Stimulated activated CD4-positive, alpha-beta T cell treated with anti-CD3 and anti-CD28 coated beads, TNF-alpha, amount 100 ng/mL, for 1 hour (primary cell): ENCODE measurements at places on chromosomes 4 and X.

DNA sequence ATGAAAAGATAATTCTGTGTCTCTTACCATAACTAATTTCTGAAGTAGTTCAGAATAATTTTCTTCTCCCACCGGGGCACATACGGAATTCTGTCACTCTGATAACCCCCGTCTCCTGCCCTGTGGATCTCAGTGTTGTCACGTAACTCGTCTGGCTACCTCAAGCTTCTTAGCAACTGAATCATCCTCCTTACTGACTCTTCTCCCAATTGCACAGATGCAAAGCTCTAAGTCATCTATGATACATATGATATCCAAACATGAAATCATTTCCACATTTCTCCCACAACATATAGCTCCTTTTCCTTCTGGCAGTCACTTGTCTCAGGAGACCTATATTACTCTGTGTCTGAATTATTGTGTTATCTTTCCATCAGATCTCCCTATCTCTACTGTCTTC, 1043.1 kb upstream of the TENM3 start:
- no peak for DNase-seq

GRCh38 chr4:166144607-166145006, 271.6 kb downstream of the TLL1 start:
- DNase-seq, result no peak

- no peak for DNase-seq
Observed at GRCh38 chr4:62119195-62119594, 919.1 kb downstream of the ADGRL3 start.

DNA sequence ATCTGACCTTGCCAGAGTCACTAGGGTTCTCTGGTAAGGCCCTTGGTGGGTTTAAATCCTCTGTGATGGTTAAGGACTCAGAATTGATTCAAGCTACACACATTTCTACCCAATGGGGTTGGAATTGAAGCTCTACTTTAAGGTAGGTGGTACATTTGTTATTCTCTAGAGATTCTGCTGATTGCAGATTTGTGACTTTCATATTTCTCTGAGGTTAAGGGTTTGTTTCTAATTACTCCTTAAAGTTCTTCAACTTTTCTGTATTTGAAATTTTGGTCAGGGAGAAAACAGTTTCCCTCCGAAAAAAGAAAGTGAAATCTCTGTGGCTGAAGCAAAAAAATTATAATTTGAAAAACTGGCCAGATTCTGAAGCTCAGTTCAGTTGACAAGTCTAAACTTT, 25.8 kb upstream of the USP46 start:
- DNase-seq, result no peak

DNA sequence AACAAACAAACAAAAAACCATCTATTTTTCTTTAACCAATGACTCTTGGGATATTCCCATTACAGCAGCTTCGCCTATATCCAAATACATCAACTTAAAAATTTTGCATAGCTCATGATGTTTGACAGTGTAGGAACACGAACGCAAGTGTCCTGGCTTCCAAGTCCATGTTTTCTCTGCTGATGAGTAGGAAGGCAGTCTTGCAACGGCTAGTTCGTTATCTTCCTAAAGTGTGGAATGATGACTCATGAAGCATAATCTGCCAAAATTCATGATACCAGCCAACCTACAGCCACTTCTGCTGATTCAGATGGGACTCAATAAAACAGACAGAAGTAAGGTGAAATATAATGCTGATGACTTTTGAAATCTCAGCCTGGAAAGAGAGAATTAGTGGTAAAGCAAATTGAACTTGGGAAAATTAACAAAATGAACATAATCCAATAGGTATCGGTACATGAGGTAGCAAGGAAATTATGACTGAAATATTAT, 6.4 kb upstream of the SEPTIN11 start:
- DNase-seq, result no peak

- DNase-seq, result no peak
Observed at GRCh38 chrX:145464650-145465049, 217.3 kb downstream of the SPANXN1 start.

GRCh38 chr4:3405176-3405575, 36.6 kb upstream of the HGFAC start:
- no peak for DNase-seq

DNA sequence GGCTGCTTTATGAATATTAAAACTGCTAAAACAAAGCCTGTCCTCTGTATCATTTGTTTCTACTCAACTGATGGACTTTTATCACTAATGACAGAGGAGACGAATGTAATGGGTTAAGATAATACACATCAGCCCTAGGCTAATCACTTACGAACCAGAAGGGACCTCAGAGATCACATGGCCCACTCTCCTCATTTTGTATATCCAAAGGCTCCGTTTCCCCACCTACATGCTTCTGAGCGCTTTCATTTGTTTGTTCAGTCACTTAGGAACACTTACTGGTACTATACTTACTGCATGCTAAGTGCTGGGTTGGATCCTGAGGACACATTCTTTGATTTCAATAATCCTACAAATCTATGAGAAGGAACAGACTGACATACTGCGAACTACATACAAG, 169.3 kb downstream of the CEP135 start:
- no peak for DNase-seq

DNA sequence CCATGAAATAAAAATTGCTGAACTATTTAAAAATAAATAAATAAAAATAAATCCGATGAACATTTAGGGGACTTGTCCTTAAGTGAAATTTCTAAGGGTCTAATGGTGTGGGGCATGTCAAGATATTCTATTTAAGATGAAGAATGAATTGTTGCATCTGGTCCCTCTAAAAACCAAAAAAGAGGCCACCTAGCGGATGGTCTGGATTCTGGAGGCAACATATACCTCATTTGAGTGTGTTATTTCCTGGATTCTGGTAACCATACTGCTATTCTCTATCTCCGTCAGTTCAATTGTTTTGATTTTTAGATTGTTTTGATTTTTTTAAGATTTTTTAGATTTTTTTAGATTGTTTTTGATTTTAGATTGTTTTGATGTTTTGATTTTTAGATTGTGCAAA, 28.3 kb downstream of the AGTR2 start:
- no peak for DNase-seq

- DNase-seq, result no peak
Observed at GRCh38 chr4:8840816-8841455, 30.7 kb downstream of the HMX1 start.

DNA sequence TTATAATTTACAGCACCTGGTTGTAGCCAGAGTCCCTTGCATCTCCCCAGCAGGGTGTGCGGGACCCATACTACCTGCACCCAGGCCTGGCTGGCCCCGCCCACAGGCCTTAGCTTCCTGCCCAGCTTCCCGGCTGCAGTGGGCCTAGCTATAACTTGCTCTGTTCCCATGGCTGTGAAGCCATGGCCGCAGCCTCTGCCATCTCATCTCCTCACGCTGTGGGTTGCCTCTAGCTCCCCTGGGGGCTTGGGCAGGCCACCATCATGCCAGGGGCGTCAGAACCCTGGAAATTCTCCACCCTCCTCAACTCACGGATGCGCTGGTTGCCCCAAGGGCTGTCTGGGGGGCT, 26.1 kb upstream of the SORBS2 start:
- DNase-seq, result no peak

DNA sequence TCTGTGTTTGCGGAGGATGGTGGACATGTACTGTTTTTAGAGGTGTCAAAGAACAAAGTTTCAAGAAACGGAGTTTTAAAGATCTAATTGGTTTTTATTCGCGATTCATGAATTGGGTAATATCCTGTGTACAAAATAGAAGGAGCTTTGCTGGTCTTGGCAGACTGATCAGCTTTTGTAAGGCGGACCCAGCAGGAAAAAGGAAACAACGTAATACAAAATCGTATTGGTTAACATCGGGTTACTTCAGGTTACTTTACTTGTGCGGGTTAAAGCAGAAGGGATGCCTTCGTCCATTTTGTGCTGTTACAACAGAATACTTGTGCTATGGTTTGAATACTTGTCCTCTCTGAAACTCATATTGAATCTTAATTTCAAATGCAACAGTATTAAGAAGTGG, 11.4 kb upstream of the NYX start:
- no peak for DNase-seq

GRCh38 chr4:78776729-78777575, 802 bp downstream of the BMP2K start:
- no peak for DNase-seq

DNA sequence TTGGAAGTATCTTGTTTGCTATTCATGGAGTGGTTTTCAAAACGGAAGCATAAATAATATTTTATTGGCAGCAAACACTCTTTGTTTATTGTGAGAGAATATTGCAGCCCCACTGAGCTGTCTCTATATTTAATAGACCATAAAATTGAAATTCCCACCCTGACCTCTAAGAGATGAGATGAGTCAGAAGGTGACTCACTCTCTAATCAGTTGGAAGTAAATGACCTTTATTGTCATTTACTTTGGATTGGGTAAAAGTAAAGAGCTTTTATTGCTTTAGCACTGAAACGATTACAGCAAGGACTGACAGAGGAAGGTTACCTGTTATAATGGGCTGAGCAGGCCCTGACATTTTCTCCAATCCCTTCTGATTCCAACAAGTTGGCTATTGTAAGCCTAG, 55.0 kb downstream of the SYTL5 start:
- DNase-seq, result no peak

DNA sequence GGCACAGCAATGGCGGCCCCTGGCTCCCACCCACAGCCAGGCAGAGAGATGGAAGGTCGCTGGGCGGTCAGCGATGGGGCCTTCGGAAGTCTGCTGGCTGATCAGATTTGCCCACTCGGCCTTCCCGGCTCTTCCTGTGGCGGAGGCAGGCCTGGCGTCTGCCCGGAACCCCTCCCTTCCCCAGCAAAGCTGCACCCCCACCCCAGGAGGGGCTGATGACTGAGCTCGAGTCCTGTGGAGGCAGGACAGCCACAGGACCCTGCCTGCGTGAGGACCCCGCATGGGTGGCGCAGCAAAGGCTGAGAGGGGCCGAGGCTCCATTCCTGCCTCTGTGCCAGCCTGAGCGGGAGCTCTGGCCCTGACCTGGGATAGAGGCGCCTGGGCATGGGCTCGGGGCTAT, 34.8 kb downstream of the TACC3 start:
- DNase-seq, result no peak

DNA sequence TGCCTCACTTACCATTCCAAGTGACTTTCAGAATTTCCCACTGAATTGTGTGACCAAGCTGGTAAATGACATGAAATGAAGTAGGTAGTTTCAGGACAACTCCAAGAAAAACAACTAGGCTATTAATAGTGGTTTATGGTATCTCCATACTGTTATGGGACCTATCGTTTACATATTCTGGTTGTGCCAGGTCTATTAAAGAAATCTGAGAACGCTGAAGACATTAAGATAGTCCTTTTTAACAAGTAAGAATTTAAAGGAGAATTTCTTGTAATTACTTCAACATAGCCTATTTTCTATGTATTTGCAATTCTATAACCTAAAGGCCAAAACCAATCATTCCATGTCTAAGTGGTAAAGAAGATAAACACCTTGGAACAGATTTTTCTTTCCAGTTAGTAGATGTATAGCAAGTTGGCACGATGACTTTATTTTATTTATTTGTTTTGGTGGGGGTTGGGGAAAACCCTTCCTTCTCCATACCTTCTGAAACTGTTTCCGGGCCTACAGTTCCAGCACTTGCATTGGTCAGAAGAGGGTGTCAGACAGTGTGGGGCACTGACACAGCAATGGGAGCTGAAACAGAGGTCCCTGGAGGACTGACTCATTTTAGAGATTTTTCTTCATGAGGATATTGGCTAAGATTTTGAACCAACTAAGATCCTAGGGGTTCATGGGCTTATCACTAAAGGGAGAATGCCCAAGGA, 7.6 kb upstream of the DCLK2 start:
- no peak for DNase-seq
